ENCODE measurements at places on chromosomes 1 and 21.
A peak's percentile ranks its signal among the peaks of the same experiment; 100 is the strongest.

DNA sequence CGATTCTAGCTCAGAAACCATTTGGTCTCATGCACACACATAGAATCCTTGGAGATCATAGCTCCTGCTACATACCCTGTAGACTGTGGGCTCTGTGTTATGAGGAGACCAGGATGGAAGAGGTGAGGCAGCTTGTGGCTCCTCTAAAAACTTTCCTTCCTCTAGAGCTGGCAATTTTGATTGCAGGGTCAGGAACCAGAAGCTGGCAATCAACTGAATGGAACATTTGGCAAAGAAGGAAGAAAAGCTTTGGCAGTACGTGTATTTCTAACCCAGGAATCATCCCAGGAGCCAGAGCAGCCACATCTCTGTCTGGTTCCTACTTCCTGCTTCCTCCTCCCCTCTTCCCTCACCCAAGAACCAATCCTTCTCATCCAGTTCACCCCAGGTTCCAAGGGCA is 15.7 kb downstream of the PIK3C2B start:
- DNase-seq: no peak

DNA sequence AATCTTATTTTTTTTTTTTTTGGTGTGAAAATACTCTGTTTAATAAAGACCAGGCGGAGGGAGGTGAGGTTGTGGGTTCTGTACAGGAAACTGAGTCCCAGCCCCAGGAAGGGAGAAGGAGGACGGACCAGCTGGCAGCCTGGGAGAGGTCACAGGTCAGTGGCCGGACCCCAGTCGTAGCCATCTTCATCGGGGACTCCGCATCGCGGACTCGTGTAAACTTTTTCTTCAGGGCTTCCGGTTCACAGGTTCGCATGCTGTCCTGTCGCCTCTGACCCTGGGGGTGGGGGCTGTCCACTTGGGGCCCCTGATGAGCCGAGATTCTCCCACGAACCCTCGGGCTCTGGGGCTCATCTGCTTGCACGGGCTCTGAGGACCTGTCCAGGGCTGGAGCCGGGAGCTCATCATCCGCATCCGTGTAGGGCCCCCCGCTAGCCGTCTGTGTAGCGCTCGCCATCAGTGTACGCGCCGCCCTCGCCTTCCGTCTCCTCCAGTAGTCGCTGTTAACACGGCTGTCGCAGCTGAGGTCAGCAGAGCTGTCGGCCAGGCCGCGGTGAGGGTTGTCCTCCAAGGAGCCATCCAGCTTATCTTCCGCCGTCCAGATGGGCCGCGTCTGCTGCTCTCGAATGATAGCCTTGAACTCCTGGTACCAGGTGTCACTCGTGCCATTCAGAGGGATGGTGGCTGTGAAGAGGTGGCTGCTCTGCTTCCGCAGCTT is 975.7 kb upstream of the PRMT6 start:
- no peak for DNase-seq

DNA sequence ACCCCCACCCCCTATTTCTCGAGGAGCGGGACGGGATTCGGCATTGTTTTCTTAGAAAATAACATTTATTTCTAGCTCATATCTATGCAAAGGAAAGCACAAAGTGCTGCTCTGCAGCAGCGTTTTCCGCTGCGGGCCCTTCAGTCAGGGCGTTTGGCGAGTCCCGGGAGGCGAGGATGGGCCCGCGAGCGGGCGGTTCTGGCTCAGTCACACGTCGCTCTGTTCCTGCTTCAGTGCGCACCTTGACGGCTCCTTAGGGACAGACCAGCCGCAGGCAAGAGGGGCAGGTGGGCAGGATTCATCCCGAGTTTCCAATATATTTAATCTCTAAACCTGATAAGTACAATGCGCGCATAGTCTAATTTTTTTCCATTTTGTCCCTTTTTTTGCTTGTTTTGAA is 5.7 kb downstream of the DMRTA2 start:
- DNase-seq: no peak

DNA sequence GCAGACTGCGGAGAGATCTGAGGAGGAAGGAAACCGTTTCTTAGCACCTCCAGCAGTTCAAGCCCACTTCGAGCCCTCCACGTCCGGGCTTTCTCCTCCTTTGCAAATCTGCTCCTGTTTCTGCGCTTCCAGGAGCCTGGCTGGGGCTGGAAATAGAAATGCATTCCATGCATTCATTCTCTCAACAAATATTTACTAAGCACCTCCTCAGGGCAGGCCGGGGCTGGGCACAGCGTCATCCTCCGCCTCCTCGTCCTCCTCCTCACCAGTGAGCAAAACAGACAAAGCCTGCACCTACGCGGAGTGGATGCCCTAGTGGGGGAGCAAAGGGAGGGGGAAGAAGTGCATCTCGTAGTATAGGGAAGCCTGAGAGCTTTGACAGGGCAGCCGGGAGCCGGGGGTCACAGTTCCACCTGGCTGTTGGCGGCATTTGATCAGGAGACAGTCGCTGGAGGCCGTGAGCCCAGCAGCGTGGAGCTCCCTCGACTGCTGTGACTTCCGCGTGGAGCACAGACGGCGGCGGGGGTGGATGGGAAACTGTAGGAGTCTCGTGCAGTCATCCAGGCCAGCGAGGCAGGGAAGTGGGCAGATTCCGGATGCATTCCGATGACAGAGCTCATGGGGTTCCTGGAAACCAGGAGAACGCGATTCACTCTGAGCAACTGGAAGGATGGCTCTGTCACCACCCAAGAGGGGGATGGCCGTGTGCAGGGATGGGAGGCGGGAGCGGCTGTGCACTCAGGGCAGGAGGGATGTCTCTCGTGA is 93.5 kb downstream of the SIK1 start:
- no peak for DNase-seq

GRCh38 chr1:229661022-229661877 is 35.2 kb downstream of the URB2 start:
- DNase-seq: peak; percentile 41

DNA sequence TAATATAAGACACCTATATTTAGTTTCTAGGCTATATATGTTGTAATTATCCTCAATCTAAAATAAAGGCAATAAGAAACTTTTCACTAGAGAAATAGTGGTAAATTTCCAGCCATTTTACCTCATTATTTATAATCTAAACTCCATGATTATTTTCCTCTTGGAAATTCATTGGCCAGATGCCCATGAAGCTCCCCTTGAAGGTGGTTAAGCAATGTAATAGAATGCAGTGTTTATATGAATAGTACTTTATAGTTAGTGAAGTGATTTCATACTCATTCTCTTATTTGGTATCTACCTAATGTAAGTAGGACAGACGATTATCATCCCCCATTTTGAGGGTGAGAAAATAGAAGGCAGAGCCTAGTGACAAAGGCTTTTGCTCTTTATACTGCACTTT is 26.5 kb downstream of the NFYC start:
- DNase-seq: no peak

DNA sequence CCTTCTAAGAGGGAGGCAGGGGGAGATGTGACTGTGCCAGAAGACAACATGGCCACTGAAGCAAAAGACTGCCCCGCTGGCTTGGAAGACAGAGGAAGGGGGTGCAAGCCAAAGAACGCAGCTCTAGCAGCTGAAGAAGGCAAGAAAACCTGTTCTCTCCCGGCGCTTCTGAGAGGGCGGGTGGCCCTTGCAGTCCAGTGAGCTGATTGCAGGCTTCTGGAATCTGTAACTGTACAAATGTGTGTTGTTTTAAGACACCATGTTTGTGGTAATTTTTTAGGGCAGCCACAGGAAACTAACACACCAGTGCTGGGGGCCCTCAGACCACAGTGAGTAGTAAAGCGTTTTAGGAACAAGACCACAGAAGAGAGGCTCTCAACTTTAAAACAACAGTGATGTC is 47.0 kb downstream of the CD46 start:
- DNase-seq: no peak

- no peak for DNase-seq
These were observed 8.3 kb upstream of the WNT3A start for GRCh38 chr1:227998374-227999055.

GRCh38 chr1:6507461-6507911 is 16.0 kb upstream of the PLEKHG5 start:
- DNase-seq: no peak

- DNase-seq: peak; percentile 40
These were observed 65.3 kb downstream of the ZNF697 start for GRCh38 chr1:119582801-119583200.

DNA sequence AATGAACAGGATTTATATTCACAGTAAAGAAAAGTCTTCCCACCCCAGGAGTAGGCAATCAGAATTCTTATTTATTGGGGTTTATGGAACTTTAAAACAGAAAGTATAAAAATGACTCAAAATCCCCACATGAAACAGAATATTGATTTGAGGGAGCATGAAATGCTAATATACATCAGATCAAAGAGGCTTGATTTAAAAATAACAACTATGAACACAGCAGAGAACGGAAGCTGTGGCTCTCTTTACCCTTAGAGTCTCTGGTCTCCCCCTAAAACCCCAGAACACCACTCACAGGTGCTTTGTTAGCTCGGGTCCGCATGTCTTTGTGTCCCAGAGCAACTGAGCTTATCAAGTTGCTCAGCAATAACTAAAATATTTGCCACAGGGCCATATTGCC is 31.2 kb upstream of the FASLG start:
- no peak for DNase-seq

- no peak for DNase-seq
These were observed 15.0 kb downstream of the DDX59 start for GRCh38 chr1:200654660-200655059.

GRCh38 chr1:9371391-9371935 is 78.8 kb downstream of the SPSB1 start:
- no peak for DNase-seq

GRCh38 chr1:172398970-172399755 is 21.3 kb upstream of the C1orf105 start:
- DNase-seq: no peak

DNA sequence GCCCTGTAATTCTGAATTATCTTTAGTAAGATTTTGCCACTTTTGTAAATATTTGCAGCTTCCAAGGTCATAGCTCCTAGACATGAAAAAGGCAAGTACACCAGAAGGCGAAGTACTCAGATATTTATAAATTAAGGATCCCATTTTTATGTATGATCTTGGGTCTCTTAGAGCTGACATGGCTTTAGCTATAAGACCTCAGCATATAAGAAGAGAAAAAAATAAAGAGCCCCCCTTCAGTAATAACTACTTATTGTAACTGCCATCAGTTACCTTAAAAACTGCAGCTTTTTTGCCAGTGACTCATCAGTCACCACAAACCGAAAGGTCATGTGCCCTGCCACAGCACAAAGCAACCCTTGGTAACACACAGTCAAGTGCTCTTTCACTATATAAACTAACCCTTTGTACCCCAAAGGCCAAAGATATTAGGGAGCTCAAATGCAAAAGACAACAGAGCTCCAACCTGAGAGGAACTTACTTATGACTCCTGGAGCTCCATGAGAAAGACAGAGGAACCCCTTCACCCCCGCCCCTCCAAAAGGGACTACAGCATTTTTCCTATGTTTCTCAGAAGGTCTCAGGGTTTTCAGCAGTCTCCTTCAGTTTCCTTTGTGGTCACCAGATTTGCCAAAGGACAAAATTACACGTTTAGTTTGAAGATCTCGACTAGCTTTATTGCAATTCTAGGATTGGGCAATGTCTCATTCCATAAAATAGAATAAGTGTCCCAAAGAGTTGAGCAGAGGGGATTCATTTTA is 219.8 kb upstream of the DUSP10 start:
- DNase-seq: no peak

GRCh38 chr1:118783095-118783758 is 204.9 kb downstream of the TBX15 start:
- no peak for DNase-seq

GRCh38 chr1:156705321-156705917 is at the start of gene CRABP2:
Gene CRABP2, minus strand, starts transcription at chr1:156705583. Its CDS starts 137 bp downstream, at chr1:156705446.
- DNase-seq: no peak

DNA sequence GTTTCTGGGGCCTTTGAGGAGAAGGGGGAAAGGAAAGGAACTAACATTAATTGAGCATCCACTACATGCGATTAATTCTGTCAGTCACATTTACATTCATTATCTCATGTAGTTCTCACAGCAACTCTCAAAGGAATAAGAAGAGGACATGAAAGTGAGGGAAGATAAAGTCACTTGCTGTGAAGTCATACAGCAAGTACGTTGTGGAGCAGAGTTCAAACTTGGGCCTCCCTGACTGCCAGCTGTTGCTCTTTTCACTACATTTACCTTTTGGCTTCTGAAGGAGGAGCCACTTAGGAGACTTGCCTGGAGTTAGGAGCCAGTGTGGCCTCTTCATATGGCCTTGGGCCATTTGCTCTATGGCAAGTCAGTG is 6.2 kb downstream of the ZNF691 start:
- no peak for DNase-seq

DNA sequence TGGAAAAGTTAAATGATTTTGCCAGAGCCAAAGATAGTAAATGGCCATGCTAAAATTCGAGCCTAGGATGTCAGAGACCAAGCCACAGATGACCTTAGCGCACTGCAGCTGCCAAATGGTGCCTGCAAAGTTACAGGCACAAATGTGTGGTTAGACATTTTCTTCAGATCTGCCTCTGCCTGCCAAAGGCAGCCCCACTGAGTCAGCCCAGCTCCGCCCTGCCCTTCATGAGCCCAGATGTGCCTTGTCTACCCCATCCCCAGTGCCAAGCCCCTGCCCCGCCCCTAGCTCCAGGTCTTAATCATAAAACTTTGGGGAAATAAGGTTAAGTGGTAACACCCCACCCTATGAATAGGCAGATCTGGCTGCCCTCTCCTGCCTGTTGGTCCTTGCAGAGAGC is 105.9 kb downstream of the DTL start:
- no peak for DNase-seq
